ENCODE measurements at places on chromosomes 6 and 20.

DNA sequence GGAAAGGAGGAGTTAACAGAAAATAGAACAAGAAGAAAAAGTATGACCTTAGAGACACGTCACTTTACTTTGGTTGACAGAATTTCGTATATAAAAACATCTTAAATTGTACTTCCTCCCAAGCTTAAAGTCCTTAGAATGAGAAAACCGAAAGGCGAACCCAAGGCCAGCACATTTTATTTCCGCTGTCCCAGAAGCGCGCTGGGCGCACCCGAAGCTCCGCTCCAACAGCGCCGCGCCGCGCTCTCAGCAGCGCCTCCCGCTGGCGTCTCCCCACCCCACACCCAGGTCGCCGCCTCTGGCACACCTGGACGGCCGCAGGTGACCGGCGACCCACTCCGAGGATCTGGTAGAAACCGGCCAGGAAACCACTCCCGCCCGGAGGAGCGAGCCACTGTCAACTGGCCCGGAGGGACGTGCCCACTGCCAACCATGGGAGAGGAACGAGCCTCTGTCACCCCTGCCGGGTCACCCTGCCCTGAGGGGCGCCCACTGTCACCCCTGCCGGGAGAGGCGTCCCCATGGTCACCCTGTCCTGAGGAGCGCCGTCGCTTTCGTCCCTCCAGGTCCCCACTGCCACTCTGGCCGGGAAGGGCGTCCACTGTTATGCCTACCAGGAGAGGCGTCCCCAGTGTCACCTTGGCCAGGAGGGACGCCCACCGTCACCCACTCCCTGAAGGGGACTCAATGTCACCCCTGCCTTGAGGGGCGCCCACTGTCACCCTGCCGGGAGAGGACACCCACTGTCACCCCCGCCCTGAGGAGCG is 824 bp downstream of the MPC1 start:
- peak; percentile 36 for DNase-seq

- no peak for DNase-seq
These were observed 47.5 kb downstream of the TNFRSF21 start for GRCh38 chr6:47262231-47262630.

DNA sequence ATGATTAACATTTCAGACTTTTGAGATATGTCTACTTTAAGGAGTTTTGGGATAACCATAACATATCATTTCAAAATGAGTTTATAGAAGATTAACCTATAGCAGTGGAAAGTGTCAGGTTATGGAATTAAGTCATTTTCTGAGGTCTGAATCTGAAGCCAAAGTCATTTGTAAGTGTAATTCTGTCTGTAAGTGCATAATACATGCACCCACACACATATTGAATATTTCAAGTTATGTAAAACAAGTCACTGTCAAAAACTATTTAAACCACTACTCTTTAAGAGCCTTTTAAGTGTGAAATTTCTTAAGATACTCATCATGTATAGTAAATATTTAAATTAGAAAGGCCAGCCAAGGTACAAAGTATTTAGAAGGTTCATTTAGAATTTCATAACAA is 115.8 kb upstream of the HMGCLL1 start:
- no peak for DNase-seq

DNA sequence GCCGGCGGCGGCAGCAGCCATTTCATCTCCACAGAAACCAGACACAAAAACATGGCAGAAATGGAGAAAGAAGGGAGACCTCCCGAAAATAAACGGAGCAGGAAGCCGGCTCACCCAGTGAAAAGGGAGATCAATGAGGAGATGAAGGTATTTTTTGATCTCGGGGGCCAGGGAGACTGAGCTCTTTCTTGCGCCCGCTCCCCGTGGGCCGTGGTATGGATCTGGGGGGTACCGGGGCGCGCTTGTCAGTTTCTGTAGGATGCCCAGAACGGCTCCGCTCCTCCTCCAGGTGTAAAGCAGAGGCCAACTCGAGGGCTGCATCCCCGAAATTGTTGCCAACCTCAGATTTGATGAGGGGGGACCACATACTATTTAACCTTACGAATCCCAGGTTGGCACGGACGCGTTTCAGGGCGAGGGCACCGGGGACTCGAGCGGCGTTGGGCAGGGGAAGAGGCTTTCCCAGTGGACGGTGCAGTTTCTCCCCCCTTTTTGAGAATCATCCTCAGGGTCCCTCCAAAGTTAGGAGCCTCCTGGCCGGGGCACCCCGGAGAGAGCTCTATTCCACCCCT is 735 bp downstream of the SOBP start:
- DNase-seq = no peak

DNA sequence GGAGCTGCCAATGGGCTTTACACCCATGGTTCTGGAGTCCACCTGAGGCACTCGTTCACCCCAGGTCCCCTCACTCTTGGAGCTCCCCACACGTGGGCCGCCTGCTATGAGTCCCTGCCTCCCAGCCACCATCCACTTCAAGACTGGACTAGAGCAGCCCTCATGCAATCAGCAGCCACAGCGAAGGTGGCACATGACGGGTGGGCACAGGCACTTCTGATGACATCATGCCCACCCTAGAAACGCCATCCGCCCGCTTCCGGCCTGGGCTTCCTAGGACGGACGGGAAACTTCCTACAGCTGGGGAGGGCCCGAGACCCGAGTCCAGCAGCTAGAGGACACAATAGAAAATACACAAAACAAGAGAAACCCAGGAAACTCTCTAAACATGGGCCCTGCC is 85.5 kb downstream of the PDE10A start:
- DNase-seq = no peak

- DNase-seq = no peak
These were observed 24.6 kb downstream of the MTFR2 start for GRCh38 chr6:136225496-136225895.

- DNase-seq = no peak
These were observed 285.0 kb upstream of the SPTLC3 start for GRCh38 chr20:12723811-12724210.

- no peak for DNase-seq
These were observed 136.5 kb upstream of the NUP153 start for GRCh38 chr6:17842934-17843821.

DNA sequence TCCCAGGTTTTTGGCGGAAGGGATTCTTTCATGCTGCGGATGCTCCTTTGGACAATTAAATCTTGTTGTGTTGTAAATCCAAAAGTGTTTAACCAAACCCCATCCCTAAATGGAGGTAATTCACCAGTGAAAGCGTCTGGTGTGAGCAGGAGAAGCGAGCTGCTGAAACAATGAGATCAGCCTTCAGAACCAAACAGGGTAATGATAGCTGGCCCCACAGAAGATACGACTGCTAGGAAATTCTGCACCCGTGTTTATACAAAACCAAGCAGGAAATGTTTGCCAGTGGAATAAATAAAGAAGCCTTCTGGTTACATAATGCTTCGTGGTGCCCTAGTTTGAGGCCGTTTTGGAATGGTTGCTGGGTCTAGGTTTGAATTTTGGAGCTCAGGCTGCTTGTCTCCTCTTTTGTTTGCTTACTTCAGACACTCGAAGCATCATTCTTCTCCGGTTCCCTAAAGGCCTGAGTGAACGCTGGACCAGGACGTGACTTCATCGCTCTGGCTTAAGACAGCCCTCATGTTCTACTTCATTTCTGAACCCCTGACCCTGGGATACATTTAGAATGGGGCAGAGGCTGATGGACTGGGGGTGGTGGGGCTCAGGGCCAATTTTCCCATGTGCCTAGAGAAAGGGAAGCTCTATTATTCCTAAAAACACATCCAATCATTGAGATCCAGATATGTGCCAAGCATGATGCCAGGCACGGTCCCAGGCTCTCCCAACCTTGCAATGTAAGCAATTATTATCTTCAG is 61.6 kb upstream of the JAG1 start:
- no peak for DNase-seq

GRCh38 chr20:42740226-42740870 is 449.4 kb downstream of the PTPRT start:
- no peak for DNase-seq

- DNase-seq = no peak
These were observed 114.6 kb downstream of the MCHR2 start for GRCh38 chr6:99879431-99879830.

GRCh38 chr6:168136001-168136400 is 57.0 kb upstream of the FRMD1 start:
- DNase-seq = no peak

GRCh38 chr20:39910536-39910935 is 778.5 kb downstream of the MAFB start:
- peak; percentile 9 for DNase-seq
